ENCODE measurements at places on chromosomes 12 and 14. TPM values are rescaled to one million over a fixed set of nuclear protein-coding genes. Genes with fewer than 3 reads are reported as not detected.
A peak's percentile ranks its signal among the peaks of the same experiment; 100 is the strongest.

Gene ZBTB1
- 33.5 TPM for total RNA-seq

Gene OR11H7
- not detected for total RNA-seq

Gene TOMM20L
- total RNA-seq, result 0.74 TPM

DNA sequence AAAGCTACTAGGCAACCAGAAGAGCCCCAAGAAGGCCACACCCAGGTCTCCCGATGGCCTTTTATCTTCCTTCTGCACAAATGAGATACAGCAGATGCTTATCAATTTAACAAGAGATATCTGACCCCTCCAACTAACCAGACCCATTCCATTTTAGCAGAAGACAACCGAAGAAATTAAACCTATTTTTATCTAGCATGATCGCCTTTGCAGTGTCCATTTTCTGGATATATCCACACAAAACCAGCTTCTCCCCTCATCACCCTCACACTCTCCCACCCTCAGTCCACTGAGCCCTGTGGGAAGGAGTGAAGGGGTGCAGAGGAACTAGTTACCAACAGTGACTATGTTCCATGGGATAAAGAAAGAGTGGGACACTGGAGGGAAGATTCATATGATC is 20.9 kb upstream of the DHRS4 start:
- H3K4me3 ChIP-seq, result no peak overlapping the region
- no peaks in the 10 kb centered on the region for H3K4me1 ChIP-seq
- H3K27me3 ChIP-seq, result no peaks in the 10 kb centered on the region
- H3K36me3 ChIP-seq, result no peaks in the 10 kb centered on the region

GRCh38 chr12:95220190-95220589 is 2.6 kb downstream of the VEZT start:
- H3K4me3 ChIP-seq, result no peak overlapping the region
- no peaks in the 10 kb centered on the region for H3K27me3 ChIP-seq
- H3K36me3 ChIP-seq, result peaks cover 2% of the 10 kb centered on the region
- H3K4me1 ChIP-seq, result peaks cover 2% of the 10 kb centered on the region
- DNase-seq, result no peak
- H3K27ac ChIP-seq, result no peak overlapping the region

GRCh38 chr14:104782086-104782807 is 13.3 kb downstream of the AKT1 start:
- no peaks in the 10 kb centered on the region for H3K36me3 ChIP-seq
- no peak overlapping the region for H3K4me3 ChIP-seq
- no peaks in the 10 kb centered on the region for H3K27me3 ChIP-seq

DNA sequence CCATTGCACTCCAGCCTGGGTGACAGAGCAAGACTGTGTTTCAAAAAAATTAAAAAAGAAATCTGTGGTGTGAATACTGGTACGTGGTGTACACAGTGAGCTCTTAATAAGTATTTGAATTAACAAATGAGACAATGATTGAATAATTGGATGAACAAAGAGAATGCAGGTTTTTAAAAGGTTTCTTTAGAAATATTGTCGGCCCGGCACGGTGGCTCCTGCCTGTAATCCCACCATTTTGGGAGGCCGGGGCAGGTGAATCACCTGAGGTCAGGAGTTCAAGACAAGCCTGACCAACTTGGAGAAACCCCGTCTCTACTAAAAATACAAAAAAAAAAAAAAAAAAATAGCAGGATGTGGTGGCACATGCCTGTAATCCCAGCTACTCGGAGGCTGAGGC is 6.6 kb downstream of the HIF1A start:
- H3K27me3 ChIP-seq, result no peaks in the 10 kb centered on the region
- H3K36me3 ChIP-seq, result no peaks in the 10 kb centered on the region
- H3K4me3 ChIP-seq, result no peak overlapping the region
- DNase-seq, result no peak

DNA sequence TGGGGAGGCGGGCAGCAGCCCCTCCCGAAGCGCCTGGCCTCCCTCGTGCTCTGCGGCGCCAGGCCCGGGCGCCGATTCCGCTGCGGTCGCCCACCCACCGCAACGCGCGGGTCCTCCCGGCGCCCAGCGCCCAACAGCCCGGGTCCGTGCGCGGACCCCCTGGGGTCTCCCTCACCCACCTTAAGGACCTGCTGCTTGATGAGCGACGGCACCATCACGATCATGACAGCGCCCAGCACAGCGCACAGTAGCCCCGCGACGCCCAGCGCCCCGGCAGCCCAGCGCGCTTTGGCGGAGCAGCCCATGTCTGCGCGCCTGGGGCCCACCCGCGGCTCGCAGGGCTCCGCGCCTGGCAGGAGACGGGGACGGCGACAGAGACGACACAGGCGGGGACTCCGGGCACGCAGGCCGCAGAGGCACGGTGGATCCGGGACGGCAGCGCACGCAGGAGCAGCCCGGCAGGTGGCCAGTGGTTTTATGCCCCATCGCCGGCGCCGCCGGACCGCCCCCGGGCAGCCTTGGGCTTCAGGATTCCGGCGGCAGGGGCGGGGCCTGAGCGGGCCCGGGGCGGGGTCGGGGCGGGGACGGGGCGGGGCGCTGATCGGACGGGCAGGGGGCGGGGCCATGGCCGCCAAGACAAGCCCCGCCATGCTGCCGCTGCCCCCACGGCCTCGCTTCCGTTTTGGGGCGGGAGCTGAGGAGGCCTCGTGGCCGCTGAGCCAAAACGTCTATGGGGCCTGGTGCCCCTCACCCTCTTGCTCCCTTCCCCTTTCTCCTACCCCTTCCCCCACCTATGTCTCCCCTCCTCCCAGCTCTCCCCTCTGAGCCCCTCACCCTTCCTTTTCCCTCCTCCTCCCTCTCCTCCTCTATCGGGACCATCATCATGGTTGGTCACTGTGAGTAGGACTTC is at the start of gene SCARB1:
SCARB1 (minus strand) TSS at position 449 of the 910 bp plus-strand sequence; CDS start at position 305, 144 bp downstream.
- H3K27me3 ChIP-seq, result no peaks in the 10 kb centered on the region
- H3K4me1 ChIP-seq, result no peaks in the 10 kb centered on the region
- no peak within 1 kb of the TSS for H3K27ac ChIP-seq
- peak within 1 kb of the TSS; percentile 77 for H3K4me3 ChIP-seq
- H3K36me3 ChIP-seq, result no peaks in the 10 kb centered on the region

DNA sequence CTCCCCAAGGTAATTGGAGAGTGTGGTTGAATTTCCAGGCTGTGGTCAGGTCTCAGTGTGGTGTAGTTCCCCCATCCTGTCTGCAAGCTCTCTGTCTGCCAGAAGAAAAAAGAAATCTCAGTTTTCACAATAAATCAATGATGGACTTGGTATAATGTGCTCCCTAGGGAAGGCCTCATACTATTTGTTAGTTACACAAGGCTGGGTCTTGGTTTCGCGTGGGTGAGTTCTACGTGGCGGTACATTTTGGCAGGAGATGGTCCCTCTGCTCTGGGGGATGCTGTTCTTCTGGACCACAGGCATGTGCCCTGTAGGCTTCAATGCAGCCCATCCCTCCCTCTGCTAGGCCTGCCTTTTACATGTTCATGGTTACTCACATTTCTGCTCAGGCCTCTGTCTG is 206.4 kb upstream of the PELI2 start:
- H3K27ac ChIP-seq, result no peak overlapping the region
- H3K36me3 ChIP-seq, result no peaks in the 10 kb centered on the region
- peaks cover 2% of the 10 kb centered on the region for H3K27me3 ChIP-seq

DNA sequence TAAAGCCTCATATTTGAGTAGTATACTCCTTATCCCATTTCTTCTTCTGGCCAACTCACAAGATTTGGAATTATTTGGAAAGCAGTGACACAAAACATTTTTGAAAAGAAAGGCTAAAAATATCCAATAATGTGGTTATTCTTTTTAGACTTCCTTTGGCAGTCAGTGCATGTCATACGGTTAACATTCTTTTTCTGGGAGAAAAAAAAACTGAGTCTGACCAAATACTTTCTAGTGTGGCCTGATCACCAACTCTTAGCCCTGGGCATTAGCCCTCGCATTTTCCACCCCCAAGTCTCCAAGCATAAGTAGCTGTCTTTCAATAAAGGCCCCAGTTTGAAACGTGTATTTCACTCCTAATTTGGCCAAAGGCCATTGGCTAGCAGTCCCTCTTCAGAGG is 5.9 kb downstream of the RASSF3 start:
- H3K36me3 ChIP-seq, result no peaks in the 10 kb centered on the region
- H3K27me3 ChIP-seq, result no peaks in the 10 kb centered on the region
- peaks cover 33% of the 10 kb centered on the region for H3K4me1 ChIP-seq
- peak; percentile 43 for DNase-seq
- peak overlapping the region; percentile 17 for H3K27ac ChIP-seq
- H3K4me3 ChIP-seq, result no peak overlapping the region

DNA sequence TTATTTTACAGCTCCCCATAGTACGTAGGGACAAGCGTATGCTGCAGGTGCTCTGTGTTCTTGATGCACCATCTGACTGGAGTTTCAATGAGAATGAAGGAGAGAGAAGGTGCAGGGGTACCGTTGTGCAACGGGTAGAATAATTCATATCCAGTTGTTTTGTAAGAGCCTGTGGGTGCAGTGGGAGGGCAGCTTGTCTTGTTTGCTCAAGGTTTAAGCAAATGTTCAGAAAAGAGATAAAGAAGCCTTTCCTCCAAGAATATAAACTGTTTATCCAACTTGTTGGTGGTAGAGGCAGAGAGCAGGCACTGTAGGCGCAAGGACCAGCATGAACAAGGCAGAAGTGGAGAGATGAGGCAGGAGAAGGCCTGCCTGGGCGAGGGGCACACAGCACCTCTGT is 64.2 kb downstream of the ADCK1 start:
- no peaks in the 10 kb centered on the region for H3K4me1 ChIP-seq
- H3K36me3 ChIP-seq, result peaks cover 1% of the 10 kb centered on the region
- no peak overlapping the region for H3K27ac ChIP-seq
- H3K4me3 ChIP-seq, result no peak overlapping the region
- no peaks in the 10 kb centered on the region for H3K27me3 ChIP-seq
- no peak for DNase-seq

GRCh38 chr12:76374386-76375020 is 26.3 kb upstream of the BBS10 start:
- H3K4me1 ChIP-seq, result no peaks in the 10 kb centered on the region
- no peak overlapping the region for H3K4me3 ChIP-seq
- H3K36me3 ChIP-seq, result peaks cover 8% of the 10 kb centered on the region
- no peak for DNase-seq
- no peaks in the 10 kb centered on the region for H3K27me3 ChIP-seq

DNA sequence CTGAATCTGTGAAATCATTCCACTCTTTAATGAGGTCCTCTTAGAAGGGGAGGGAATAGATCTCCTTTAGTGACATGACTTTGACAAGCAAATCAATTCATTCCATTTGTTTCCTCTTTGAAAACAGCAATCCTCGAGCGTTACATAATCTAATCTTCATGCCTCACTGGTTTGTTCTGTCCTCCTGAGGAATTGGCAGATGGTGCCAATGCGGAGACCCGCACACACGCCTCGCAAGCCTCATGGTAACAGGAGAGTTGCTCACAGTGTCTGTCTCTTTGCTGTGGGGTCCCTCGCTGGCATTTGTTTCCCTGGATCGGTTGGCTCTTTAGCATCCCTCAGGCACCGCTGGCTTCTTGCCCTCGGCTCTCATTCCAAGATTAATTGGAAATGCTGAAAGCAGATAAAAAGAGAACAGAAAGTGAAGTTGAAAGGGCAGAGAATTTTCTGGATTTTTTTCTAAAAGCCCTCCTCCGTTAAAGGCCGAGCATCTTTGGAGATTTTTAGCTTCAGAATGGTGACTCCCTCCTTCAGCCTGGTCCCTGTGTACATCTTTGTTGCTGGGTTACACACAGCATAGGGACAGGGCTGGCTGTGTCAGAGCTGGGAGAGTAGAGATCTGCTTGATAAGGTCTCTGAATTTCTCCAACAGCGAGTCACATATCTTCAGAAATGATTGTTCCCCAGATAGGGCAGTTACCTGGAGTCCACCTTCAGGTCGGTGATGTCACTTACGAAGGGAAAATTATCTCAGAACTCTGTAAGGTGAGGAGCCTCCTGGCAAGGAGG is 10.1 kb upstream of the CABP1 start:
- DNase-seq, result no peak
- no peak overlapping the region for H3K27ac ChIP-seq
- H3K4me3 ChIP-seq, result no peak overlapping the region
- H3K27me3 ChIP-seq, result peaks cover 3% of the 10 kb centered on the region
- H3K36me3 ChIP-seq, result no peaks in the 10 kb centered on the region

DNA sequence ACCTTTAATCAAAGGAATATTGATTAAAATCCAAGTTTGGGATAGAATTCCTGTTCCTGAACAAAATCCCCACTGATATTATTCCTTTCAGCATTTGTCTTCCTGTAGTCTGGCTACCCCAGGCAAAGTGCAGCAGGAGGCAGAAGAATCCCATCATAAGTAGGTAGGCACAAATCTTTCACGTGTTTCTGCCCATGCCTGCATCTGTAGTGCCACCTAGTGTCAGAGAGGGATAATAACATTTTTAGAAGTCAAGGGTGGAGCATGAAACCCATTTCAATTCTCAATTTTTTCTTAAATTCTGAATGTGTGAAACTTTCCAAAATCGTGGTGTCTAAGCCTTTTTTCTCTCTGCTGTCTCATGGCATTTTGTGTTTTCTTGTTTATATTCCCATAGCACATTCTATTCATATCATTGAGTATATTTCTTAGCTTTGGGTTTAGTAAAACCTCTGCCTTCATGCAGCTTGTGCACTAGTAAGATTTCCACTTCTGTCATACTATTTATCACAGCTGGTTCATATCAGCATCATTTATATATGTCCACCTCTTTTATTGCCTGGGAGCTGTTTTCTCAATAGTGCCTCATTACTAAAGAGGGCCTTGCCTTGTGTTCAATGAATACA is 47.8 kb upstream of the RERG start:
- H3K4me1 ChIP-seq, result no peaks in the 10 kb centered on the region
- DNase-seq, result peak; percentile 78
- no peaks in the 10 kb centered on the region for H3K36me3 ChIP-seq
- H3K27me3 ChIP-seq, result no peaks in the 10 kb centered on the region
- H3K27ac ChIP-seq, result no peak overlapping the region
- H3K4me3 ChIP-seq, result no peak overlapping the region

DNA sequence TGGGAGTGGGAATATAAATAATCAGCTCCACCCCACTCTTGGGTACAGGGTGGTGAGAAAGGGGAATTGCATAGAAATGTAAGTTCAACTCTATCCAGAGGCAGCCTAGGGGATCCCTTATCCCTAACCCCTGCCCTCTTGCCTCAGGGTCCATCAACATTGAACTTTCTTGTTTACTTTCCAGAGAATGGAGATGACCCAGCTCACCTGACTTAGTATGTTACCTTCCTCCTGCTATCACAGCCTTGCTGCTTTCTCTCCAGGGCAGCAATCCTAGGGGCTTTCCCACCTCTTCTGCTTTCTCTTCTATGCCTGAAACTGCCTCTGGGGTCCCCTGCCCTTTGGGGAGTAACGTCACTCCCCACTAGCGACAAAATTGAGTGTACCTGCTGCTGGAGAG is 2.7 kb downstream of the LRP1 start:
- H3K27ac ChIP-seq, result no peak overlapping the region
- H3K36me3 ChIP-seq, result no peaks in the 10 kb centered on the region
- H3K27me3 ChIP-seq, result no peaks in the 10 kb centered on the region

DNA sequence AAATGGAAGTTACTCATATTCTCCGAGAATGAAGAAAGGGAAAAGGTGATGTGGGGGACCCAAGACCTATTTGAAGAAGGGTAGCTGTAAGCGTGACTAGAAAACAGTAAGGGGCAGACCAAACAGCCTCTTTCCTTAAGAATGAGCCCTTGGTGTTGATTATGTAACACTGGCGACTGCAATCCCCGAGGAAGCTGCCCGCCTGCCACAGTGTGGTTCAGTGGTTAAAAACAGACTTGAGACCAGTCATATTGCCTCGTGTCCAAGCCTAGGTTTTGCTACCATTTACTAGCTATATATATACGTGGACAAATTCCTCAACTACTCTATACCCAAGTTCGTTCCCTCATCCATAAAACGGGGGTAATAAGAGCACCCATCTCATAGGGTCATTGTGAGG is 49.1 kb downstream of the SSPN start:
- H3K27ac ChIP-seq, result no peak overlapping the region
- H3K36me3 ChIP-seq, result no peaks in the 10 kb centered on the region
- H3K27me3 ChIP-seq, result no peaks in the 10 kb centered on the region

All from lung (tissue), 17 donors.